Fibroblast of skin of right biceps (primary cell): ENCODE measurements at places on chromosomes 12 and 14.

DNA sequence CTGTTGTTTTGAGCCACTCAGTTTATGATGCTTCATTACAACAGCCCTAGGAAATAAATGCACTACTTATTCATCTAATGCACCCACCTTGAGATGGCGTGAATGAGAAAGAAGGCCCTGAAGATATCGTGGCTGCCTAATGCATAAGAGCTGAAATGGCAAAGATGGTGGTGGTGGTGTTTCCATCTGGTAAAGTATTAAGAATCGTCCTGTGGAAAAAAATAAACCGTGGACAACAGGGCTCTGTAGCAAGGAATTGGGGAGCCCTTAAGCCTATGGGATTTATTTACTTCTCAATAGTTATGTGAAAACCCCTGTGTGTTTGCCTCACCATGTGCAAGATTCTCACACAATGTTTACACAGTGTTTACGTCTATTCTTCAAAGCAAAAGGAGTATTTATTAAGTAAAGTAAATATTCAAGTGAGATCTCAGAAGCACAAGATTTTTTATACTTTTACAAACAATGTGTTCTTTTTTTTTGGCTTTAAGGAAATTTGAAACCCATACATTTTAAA is 1555.2 kb upstream of the FLRT2 start:
- DNase-seq = no peak

DNA sequence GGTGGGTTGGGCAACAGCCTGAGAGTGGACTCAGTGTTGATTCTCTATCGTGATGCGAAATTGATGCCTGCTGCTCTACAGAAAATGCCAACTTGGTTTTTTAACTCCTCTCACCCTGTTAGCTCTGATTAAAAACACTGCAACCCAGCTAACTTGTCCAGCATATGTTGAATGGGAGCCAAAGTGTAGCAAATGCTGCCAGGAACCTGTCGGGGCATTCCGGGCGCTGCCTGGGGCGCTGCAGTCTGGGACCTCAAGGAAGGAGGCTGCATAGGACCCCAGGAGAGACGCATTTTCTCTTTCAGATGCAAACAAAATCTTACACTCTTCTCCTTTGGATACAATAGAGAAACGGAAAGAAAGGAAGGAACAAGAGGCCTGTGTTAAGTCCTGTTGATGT is 3.9 kb downstream of the B3GNT4 start:
- DNase-seq = no peak

DNA sequence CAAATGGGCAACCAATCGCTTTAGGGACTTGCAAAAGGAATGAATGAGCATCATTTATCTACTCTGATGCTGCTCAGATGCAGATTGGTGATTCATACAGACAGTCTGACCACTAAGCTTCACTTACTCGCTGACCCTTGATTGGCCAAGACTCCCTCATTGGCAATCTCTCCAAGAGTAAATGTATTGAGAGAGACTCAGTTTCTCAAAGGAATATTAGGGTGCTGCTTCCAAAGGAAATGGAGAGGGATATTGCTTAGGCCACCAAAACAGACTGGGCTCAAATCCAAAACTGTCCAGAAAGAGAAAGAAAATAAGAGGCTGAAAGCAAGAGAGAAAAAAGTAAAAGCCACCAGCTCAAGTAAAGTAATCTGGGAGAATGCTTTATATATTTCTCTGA is 785.2 kb downstream of the GALC start:
- DNase-seq = peak; percentile 4

GRCh38 chr12:54704202-54704601 is 56.0 kb upstream of the DCD start:
- DNase-seq = no peak

- peak; percentile 62 for DNase-seq
Measured at GRCh38 chr12:106780010-106780631, 5.6 kb downstream of the RIC8B start.

GRCh38 chr12:85509081-85509856 is 229.2 kb downstream of the ALX1 start:
- no peak for DNase-seq

DNA sequence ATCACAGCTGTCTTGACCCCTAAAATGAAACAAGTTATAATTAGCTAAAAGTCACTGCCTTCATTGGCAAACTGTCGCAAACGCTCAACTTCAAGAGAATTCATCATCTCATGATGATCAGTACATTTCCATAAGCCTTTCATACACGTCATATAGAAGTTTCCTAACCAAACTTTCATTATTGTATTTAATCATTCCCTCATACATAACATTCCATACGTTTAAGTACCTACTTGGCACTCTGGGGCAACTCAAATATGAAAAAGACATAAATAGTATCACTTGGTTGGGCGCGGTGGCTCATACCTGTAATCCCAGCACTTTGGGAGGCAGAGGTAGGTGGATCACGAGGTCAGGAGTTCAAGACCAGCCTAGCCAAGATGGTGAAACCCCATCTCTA is 12.4 kb upstream of the PPP2R5E start:
- DNase-seq = no peak

- no peak for DNase-seq
Measured at GRCh38 chr14:39876916-39877315, 444.7 kb upstream of the FBXO33 start.

DNA sequence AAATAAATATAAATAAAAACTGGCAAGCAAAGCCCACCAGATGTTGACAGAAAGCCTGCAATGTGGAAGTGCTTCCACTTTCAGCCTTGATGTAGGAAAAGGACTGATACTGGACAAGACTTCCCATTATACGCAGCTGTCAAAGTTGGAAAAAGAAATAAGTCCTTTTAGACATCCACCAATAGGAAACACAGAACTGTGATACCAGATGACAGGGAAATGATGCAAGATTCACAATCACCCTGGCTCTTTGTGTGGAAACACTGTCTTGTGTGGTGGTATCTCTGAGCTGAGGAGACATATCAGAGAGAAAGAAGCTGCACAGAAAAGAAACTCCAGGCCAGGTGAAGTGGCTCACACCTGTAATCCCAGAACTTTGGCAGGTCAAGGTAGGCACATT is 13.8 kb upstream of the METAP2 start:
- no peak for DNase-seq

DNA sequence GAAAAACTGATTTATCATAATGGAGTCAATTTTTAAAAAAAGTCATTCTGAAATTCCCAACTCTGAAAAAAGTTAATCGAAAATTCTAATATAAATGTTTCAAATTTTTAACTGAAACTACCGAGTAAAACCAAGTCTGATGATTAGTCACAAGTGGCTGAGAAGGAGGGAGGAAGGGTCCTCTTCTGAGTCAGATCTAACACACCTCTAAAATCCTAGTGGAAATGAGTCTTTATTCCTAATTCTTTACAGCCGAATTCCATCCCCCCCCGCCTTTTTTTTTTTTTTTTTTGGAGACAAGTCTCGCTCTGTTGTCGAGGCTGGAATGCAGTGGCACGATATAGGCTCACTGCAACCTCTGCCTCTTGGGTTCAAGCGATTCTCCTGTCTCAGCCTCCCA is 37.9 kb downstream of the RAD9B start:
- peak; percentile 27 for DNase-seq

DNA sequence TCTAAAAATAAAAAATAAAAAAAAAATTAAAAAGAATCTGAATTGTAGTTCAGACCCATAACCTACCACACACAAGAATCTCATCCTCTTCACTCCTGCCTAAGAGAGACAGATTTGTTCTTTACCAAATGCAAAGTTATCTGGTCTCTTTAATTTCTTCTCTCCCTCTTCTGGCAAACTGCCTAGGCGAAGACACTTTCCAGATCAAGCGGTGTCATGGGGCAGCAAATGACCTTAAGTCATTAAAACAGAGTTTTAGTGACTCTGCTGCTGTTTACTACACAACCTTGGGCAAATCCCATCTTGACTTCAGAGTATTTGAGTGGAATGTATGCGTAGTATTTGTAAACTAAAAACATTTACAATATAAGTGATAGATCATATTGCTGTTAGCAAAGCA is 60.9 kb upstream of the NID2 start:
- DNase-seq = no peak

DNA sequence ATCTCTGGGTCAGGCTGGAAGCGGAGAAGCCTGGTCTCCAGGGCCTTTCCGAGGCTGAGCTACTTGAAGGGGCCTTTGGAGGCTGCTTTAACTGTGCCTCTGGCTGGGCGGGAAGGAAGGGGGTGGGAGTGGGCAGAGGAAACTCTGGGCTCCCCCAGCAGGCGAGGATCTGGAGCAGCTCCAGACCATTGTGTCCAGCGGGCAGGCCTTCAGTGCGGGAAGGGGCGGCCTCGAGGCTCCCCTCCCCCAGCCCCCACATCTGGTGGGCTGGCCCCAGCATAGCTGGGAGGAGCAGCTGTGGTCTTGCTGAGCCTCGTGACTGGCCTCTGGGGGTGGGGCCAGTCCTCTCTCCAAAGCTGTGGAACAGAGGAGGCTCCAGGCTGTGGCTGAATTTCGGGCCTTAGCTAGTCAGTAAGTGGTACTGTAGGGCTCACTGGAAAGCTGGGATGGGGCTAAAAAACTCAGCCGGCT is 3.4 kb downstream of the TAMALIN start:
- DNase-seq = peak; percentile 86

DNA sequence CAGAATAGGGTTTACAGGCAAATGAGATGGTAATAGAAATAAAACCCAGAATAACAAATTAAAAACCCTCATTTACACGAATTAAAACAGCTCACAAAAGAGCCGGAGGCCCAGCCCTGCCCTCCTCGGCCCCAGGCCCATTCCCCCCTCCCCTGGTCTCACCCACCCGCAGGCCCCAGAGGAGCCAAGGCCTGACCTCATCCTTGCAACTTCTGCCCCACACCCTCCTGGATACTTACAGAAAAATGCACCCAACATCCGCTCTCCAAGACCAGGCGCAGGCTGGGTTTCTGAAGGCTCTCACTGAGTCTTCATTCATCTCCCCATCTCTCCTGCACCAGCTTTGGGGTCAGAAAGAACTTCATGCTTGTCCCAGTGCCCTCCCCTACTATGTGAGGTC is 16.2 kb upstream of the VSX2 start:
- DNase-seq = no peak

DNA sequence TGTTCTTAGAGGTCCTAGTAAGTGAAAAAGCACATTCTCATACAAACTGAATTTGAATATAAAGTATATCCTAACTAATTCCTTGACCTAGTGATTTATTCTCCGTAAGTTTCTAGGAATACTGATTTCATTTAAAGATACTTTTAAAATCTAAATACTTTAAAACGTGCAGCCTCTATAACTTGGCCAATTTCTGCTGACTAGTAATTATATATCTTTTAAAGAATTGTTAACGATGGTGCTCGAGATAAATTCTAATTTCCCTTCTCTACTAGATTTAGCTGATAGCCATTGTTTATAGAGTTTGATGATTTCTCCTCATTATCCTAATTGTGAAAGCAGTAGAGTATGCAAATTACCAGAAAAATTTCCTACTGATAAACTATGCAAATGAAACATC is 257.9 kb downstream of the ADAMTS20 start:
- DNase-seq = no peak

DNA sequence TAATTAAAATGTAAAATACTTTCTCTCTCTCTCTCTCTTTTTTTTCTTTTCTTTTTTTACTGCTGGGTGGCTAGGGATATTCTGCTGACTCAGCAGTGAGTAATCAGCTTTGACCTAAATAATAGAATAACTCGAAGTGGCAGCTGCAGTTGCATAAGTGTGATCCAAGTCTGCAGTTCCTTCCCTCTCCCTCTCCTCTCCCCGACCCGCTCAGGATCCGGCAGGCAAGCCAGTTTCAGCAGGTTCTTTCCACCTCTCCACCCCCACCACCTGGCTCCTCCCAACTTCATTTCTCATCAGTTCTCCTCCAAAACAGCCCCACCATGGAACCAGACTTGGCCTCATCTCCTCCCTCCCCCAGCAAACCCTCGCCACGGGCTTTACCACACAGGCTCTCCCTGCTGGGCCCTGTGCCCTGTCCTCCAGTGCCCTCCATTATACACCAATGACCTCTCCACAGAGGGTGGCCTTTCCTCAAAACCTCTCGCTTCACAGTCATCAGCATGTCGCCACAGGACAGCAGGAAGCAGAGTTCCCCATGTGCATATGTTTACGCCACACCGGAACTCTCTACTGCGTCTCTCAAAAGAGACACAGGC is 22.4 kb downstream of the SLC7A8 start:
- DNase-seq = peak; percentile 85

- no peak for DNase-seq
Measured at GRCh38 chr12:116094475-116094874, 183.0 kb downstream of the MED13L start.

GRCh38 chr14:103315941-103316340 is 18.1 kb upstream of the EIF5 start:
- no peak for DNase-seq

- peak; percentile 82 for DNase-seq
Measured at GRCh38 chr12:124053851-124054250, 80.8 kb downstream of the ZNF664 start.

DNA sequence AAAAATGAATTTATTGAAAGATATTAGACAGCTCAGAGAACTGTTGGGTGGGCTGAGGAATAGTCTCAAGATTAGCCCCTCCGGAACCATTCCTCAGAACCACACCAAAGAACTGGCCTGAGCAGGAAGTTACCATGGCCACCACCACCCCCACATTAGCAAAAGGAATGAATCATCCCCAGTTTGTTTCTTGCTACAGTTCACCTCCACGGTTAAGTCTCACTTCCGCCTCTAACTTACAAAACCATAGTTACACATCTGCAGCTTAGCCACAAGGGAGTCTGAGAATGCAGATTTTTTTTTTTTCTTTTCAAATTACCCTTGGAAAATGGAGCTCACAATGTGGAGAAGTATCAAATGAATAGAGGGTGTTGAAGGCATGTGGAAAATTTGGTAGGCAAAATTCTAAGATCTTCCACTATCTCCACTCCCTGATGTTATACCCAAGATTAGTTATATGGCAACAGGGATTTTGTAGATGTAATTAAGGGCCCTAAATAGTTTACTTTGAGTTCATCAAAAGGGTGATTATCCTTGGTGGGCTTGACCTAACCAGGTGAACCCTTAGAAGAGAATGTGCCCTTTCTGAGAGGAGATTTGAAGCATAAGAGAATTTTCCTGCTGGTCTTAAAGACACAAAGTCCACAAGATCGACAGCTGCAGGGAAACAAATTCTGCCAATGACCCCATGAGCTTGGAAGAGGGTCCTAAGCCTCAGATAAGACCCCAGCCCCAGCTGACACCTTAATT is 129.8 kb upstream of the KRR1 start:
- DNase-seq = peak; percentile 93

- DNase-seq = no peak
Measured at GRCh38 chr14:95497561-95498011, 18.9 kb downstream of the SYNE3 start.

GRCh38 chr12:54370171-54370730 is 6.0 kb upstream of the GPR84 start:
- peak; percentile 81 for DNase-seq

GRCh38 chr12:3335078-3335487 is 155.9 kb upstream of the PRMT8 start:
- no peak for DNase-seq

- DNase-seq = no peak
Measured at GRCh38 chr12:74665690-74666089, 128.1 kb downstream of the ATXN7L3B start.

DNA sequence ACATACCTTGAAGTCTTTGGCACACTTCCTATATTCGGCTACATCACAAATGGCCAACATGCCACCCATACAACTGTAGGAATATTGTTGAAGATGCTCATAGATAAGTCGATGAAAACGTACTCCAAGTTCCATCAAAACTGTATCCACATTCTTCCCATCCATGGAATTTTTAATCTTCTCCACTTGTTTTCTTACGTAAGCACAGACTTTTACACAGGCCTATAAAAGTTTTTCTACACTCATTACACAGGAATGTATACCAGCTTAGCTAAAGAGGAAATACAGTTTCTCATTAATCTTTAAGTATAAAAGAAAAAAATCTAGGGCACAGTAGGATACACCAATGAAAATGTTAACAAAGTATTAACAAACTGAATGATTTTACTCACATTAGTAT is 59.1 kb downstream of the EXOC5 start:
- DNase-seq = peak; percentile 59
